ENCODE measurements at places on chromosomes 13 and 19. TPM values are rescaled to one million over a fixed set of nuclear protein-coding genes. Genes with fewer than 3 reads are reported as not detected.

LHFPL6 gene
- 0.15 TPM for total RNA-seq

DNA sequence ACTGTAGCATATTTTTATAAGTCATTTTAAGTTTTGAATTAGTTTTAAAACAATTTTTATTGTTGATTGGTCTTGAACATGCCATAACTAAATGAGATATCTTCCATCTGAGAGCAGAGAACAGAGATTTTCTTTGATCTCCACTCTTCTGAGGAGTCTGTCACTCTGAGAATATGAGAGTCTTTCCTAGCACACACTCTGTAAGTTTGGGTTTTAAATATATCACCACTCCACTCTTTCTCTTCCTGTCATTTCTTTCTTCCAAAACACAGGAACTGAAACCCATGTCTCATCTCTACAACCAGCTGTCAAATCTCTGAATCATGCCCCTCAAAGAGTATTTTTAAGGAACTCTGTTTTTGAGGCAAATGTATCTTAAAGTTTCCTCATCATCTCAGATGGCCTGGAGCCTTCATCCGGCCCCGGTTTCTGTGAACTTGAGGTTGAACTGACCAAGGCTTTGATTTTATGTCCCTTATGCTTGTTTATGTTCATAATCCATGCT, 698.2 kb upstream of the SGCG start:
- H3K27ac ChIP-seq: no peak overlapping the region
- H3K27me3 ChIP-seq: no peaks in the 10 kb centered on the region
- H3K4me3 ChIP-seq: no peak overlapping the region
- H3K36me3 ChIP-seq: no peaks in the 10 kb centered on the region
- H3K4me1 ChIP-seq: no peaks in the 10 kb centered on the region
- no peak for DNase-seq

TMPRSS9 gene
- total RNA-seq: not detected

IGFLR1 gene
- total RNA-seq: 245 TPM

- H3K27me3 ChIP-seq: no peaks in the 10 kb centered on the region
- no peak overlapping the region for H3K4me3 ChIP-seq
- no peak overlapping the region for H3K27ac ChIP-seq
- no peak for DNase-seq
- no peaks in the 10 kb centered on the region for H3K36me3 ChIP-seq
Measured at GRCh38 chr13:58680115-58680514, 1048.6 kb downstream of the PCDH17 start.

C1QTNF9 gene
- not detected for total RNA-seq

DNA sequence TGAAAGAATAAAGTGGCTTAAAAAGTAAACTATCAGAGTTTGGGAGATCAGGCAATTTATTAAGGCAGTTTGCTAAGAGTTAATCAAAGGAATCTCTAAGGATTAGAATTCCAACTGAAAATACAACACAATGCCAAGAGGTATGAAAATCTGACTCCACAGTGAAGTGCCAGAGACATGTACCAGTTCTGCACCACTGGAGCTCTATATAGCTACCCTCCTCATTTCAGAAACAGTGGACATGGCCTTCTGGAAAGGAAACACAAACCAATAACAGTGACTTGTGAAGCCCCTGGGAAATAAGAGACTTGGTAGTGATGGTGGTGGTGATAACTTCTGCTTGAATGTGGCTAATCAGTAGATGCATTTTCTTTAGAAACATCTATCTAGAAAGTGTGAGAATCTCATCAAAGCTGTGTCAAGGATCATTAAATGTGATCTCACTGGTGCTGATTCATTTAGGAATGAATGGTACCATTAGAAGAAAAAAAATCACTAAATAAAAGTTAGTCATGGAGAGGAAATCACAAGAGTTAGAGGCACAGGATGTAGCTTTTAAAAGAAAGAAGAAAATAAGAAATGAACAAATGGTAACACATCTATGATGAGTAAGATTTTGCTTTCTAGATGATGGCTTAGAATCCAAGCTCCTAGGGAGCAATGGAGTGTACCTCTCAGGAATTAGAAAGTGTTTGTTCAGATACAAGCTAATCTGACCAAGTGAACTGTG, 20.1 kb upstream of the N4BP2L1 start:
- no peak overlapping the region for H3K4me3 ChIP-seq
- no peaks in the 10 kb centered on the region for H3K36me3 ChIP-seq
- H3K4me1 ChIP-seq: peaks cover 12% of the 10 kb centered on the region
- H3K27me3 ChIP-seq: no peaks in the 10 kb centered on the region

DNA sequence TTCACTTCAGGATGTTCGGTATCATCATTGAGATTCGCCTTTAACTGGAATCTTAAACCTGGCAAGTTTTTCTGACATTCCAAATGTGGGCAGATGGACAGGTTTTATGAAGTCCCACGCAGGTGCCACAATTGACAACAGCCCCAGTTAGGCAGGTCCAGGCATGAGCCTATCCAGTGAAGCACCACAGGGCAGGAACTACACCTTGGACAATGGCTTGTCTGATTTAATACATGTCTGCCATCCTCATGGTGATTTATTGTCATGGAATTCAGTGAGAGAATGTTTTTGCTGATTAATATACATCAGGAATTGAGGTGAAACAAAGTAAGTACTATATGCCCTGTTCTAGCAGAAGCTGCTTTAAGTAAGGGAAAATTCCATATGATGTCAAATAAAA, 10.2 kb upstream of the TPP2 start:
- H3K27ac ChIP-seq: no peak overlapping the region
- H3K36me3 ChIP-seq: no peaks in the 10 kb centered on the region
- H3K4me3 ChIP-seq: no peak overlapping the region

DNA sequence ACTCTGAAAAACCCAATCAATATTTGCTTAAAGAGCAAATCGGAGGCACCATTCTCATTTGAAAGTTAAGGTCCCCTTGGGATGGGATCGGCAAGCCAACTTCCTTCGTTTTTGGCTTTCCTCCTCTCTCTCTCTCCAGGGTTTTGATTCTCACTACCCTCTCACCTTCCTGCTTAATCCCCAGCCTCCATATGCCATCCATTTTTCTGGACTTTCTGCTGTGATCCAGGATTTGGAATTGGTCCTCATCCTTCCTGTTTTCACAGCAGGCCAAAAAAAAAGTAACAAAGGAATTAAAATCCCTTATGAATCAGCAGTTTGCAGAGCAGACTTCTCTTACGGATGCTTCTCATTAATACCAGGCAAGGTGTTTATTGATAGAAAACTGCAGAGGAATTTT, 283.1 kb upstream of the TMTC4 start:
- H3K36me3 ChIP-seq: no peaks in the 10 kb centered on the region
- H3K27ac ChIP-seq: no peak overlapping the region
- DNase-seq: no peak
- no peaks in the 10 kb centered on the region for H3K4me1 ChIP-seq
- H3K27me3 ChIP-seq: no peaks in the 10 kb centered on the region

DNA sequence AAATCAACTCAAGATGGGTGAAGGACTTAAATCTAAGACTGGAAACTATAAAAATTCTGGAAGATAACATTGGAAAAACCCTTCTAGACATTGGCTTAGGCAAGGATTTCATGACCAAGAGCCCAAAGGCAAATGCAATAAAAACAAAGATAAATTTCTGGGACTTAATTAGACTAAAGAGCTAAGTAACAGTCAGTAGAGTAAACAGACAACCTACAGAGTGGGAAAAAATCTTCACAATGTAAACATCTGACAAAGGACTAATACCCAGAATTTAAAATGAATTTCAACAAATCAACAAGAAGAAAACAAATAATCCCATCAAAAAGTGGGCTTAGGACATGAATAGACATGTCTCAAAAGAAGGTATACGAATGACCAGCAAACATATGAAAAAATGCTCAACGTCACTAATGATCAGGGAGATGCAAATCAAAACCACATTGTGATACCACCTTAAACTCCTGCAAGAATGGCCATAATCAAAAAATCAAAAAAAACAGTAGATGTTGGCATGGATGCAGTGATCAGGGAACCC, 6.3 kb upstream of the RFX1 start:
- DNase-seq: no peak
- no peaks in the 10 kb centered on the region for H3K36me3 ChIP-seq
- no peak overlapping the region for H3K27ac ChIP-seq
- H3K4me1 ChIP-seq: peaks cover 16% of the 10 kb centered on the region
- no peaks in the 10 kb centered on the region for H3K27me3 ChIP-seq

- H3K36me3 ChIP-seq: no peaks in the 10 kb centered on the region
- H3K4me3 ChIP-seq: no peak overlapping the region
- DNase-seq: no peak
Measured at GRCh38 chr19:54302257-54302656, 10.7 kb downstream of the LILRA5 start.

DNA sequence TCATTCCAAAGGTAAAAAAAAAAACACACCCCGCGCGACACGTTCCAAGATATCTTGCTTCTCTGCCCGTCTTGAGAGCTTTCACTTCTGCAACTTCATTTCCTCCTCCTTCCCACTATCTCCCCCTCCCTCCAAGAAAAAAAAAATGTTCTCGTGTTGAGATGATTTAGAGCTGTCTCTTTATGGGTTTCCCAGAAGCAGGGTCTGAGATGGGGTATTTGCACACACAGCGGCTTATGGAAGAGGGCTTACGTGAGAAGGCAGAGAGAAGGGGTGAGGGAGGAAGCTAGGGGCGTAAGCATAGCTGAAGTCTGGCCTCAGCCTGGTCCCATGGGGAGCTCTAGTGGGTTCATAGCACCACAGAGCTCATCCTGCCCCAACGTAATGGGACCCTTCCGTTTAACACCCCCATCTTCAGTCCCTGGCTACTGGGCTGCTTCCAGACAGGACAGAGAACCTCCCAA, 31.3 kb upstream of the USE1 start:
- peaks cover 5% of the 10 kb centered on the region for H3K36me3 ChIP-seq
- DNase-seq: peak; percentile 79
- H3K27ac ChIP-seq: peak overlapping the region; percentile 76
- H3K27me3 ChIP-seq: no peaks in the 10 kb centered on the region

- H3K27me3 ChIP-seq: peaks cover 4% of the 10 kb centered on the region
- H3K27ac ChIP-seq: no peak overlapping the region
- H3K4me1 ChIP-seq: peaks cover 14% of the 10 kb centered on the region
- H3K36me3 ChIP-seq: peaks cover 32% of the 10 kb centered on the region
- no peak overlapping the region for H3K4me3 ChIP-seq
Measured at GRCh38 chr19:17866964-17867486, 4.7 kb upstream of the SLC5A5 start.

DNA sequence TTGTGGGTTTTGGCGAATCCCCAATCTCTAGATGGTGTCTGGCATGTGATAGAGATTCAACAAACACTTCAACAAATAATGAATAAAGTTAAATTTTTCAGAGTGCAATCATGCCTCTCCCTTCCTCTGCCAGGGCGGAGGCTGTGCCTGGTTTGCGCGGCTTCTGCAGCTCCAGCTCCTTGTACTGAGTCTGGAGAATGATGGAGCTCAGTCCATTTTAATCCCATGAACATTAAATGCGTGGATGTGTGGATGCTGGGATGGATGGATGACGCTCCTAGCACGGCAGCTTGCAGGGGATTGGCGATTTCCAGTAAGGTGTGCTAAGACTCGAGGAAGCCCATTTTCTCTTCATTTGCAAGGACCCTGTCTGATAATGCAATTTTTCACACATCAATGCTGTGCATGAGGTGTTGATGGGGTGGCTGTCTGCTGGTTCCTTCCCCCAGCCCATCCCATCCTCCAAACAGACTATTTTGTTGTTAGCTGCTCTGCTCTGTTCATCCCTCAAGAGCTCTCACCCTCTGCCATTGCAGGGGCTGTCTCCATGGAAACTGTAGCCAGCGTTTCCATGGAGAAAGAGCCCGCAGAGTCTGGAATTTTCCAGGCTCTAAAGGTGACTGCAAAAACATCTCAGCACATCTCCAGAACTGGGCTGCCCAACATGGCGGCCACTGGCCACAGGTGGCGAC, 92.6 kb upstream of the PEG3 start:
- H3K36me3 ChIP-seq: no peaks in the 10 kb centered on the region
- H3K4me3 ChIP-seq: no peak overlapping the region
- H3K4me1 ChIP-seq: no peaks in the 10 kb centered on the region
- no peak overlapping the region for H3K27ac ChIP-seq
- DNase-seq: no peak
- no peaks in the 10 kb centered on the region for H3K27me3 ChIP-seq

GRCh38 chr19:44163789-44164188, 1.1 kb upstream of the ZNF226 start:
- DNase-seq: no peak
- no peaks in the 10 kb centered on the region for H3K27me3 ChIP-seq
- no peak overlapping the region for H3K27ac ChIP-seq
- H3K4me3 ChIP-seq: no peak overlapping the region

- peaks cover 19% of the 10 kb centered on the region for H3K36me3 ChIP-seq
- peaks cover 18% of the 10 kb centered on the region for H3K4me1 ChIP-seq
- peak overlapping the region; percentile 60 for H3K4me3 ChIP-seq
- DNase-seq: no peak
Measured at GRCh38 chr19:49442771-49443365, 1.5 kb upstream of the SLC17A7 start.

ZNF560 gene
- not detected for total RNA-seq

DNA sequence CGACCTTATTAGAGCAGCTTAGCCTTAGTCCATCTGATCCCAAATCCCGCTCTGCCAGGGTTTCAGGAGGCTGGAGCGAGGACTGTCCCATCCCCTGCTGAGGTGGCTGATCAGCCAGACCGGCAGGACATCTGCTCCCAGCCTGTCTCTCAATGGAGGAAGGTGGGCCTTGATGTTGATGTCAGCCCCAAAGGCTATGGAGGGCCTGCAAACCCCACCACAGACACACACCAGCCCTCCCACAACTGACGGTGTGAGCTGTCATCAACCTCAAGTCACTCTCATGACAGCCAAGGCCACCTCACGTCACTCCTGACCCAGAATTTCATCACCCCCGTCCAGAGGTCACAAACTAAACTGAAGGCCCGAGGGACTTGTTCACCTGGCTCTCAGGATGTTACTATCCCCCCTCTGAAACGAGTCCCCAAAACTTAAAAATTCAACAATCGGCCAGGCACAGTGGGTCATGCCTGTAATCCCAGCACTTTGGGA, 25.5 kb downstream of the RHPN2 start:
- no peak overlapping the region for H3K27ac ChIP-seq
- DNase-seq: no peak
- H3K4me1 ChIP-seq: no peaks in the 10 kb centered on the region

- no peak overlapping the region for H3K4me3 ChIP-seq
- H3K36me3 ChIP-seq: no peaks in the 10 kb centered on the region
- no peak for DNase-seq
- no peak overlapping the region for H3K27ac ChIP-seq
- H3K4me1 ChIP-seq: peaks cover 20% of the 10 kb centered on the region
Measured at GRCh38 chr13:24159357-24159756, 1.2 kb upstream of the SPATA13 start.

GRCh38 chr19:29715701-29716581, 880 bp upstream of the C19orf12 start:
- no peaks in the 10 kb centered on the region for H3K27me3 ChIP-seq
- H3K4me1 ChIP-seq: peaks cover 42% of the 10 kb centered on the region
- H3K27ac ChIP-seq: peak overlapping the region; percentile 95
- no peak for DNase-seq
- H3K4me3 ChIP-seq: peak overlapping the region; percentile 95
- H3K36me3 ChIP-seq: peaks cover 3% of the 10 kb centered on the region

- H3K27me3 ChIP-seq: no peaks in the 10 kb centered on the region
- H3K4me3 ChIP-seq: no peak overlapping the region
- H3K27ac ChIP-seq: no peak overlapping the region
- no peak for DNase-seq
Measured at GRCh38 chr13:95117092-95117491, 184.2 kb downstream of the ABCC4 start.
